ENCODE measurements at places on chromosomes 6 and 20. TPM values are rescaled to one million over a fixed set of nuclear protein-coding genes. Genes with fewer than 3 reads are reported as not detected.

SLC17A4 gene
- not detected for total RNA-seq

HTR1B gene
- 0.79 TPM for total RNA-seq

RARS2 gene
- 65.7 TPM for total RNA-seq

GLP1R gene
- 0.58 TPM for total RNA-seq

OR2W1 gene
- not detected for total RNA-seq

HUS1B gene
- total RNA-seq: 2.2 TPM

KIFC1 gene
- total RNA-seq: 7.5 TPM

CASS4 gene
- 1.9 TPM for total RNA-seq

FAM209B gene
- total RNA-seq: not detected

CCR6 gene
- not detected for total RNA-seq

- DNase-seq: no peak
Measured at GRCh38 chr20:6665621-6666355, 101.7 kb upstream of the BMP2 start.

- no peak for DNase-seq
Measured at GRCh38 chr20:44393608-44394451, 38.3 kb downstream of the HNF4A start.

- DNase-seq: no peak
Measured at GRCh38 chr6:122710908-122711635, 68.4 kb upstream of the FABP7 start.

- DNase-seq: no peak
Measured at GRCh38 chr6:121849477-121849876, 414.0 kb downstream of the GJA1 start.

DNA sequence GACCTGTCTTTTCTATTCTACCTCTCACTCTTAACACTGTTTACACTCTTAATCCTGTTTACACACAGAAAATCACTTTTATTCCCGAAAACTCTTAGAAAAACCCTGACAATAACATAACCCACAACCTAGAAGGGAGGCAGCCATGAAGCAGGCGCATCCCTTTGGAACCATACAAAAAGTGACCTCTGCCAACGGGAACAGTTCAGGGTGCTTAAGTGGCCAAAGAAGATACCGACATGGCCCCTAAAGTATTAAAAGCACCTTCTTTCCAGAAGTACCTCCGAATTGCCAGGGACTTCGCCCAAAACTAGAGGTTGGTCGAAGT, 490 bp downstream of the MMUT start:
- no peak for DNase-seq

- DNase-seq: no peak
Measured at GRCh38 chr20:36663031-36663430, 17.0 kb upstream of the SLA2 start.

GRCh38 chr20:14879020-14879697, 541.7 kb upstream of the FLRT3 start:
- no peak for DNase-seq

DNA sequence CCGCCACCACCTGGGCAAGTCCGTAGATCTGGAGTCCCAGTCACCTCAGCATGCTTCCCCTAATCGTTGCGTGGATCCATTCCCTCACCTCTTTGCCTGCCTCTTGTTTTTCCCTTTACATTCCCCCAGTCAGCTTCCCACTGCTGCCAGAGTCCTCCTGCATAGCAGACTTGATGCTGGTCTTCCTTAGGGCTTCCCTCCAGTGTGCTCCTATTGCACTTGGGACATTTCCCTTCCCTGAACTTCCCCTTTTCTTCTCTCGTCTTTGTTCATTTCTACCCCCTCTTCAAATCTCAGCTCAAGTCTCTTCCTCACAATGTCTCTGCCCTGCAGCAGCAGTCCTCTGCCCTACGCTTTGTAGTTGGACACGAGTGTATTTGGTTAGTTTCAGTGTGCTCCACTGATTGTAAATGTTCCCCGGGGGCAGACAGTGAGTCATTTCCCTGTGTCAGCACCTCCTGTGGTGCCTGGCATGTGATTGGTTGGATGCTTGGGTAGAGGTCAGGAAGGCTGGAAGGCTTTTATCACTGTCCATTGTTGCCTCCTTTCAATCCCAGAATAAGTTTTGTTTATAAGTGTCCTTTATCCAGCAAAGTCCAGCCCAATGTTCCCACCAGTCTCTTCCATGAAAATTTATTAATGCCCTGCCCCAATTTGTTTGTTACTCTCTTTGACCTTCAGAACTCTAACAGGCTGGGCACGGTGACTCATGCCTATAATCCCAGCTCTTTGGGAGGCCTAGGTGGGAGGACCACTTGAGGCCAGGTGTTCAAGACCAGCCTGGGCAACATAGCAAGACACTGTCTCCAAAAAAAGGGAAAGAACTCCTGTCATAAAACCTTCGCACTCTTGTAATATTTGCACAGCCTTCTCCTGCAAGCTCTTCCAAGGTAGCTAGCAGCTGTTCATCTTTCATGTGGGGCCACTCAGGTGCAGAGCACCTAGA, 38.3 kb downstream of the FAM120B start:
- DNase-seq: no peak

- no peak for DNase-seq
Measured at GRCh38 chr6:141830530-141830929, 302.2 kb upstream of the GJE1 start.

GRCh38 chr20:44435630-44436335, 39.9 kb upstream of the TTPAL start:
- DNase-seq: no peak

DNA sequence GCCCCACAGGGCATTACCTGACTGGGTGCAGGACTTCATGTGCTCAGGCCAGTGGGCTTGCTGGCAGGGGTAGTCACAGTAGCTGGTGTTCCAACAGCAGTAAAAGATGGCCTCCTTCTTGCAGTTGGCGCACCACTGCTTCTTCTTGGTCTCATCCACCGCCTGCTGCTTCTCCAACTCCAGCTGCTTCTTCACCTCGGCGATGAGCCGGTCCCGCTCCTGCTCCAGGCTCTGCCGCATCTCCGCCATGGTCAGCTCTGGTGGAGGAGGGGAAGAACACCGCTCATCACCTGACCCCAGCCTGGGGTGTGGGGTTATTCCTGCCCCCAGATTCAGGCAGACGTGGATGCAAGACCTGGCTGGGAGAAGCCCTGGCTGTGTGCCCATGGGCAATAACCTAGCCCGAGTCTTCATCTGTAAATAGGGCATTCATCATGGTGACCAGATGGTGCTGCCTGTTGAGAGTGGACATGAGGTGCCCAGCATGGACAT, 132.2 kb downstream of the ZMYND8 start:
- DNase-seq: no peak

GRCh38 chr20:28562510-28562898, 2695.0 kb upstream of the DEFB115 start:
- no peak for DNase-seq

DNA sequence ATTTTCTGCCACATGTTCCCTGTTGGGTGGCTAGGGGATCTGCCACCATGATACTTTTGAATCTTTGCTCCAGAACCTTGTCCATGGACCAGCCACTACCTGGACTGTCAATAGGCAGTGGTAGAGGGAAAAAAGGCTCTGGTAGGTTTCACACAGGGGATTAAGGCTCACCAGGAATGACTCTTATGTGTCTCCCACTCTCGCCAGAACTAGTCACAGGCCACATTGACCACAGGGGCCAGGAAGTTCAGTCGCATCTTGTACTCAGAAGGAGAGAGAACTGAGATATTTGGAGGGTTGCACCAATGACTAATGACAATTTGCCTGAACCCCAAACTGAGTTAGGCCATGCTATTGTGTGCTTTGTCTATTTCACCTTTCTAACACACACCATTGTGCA, 23.6 kb upstream of the APCDD1L start:
- no peak for DNase-seq

DNA sequence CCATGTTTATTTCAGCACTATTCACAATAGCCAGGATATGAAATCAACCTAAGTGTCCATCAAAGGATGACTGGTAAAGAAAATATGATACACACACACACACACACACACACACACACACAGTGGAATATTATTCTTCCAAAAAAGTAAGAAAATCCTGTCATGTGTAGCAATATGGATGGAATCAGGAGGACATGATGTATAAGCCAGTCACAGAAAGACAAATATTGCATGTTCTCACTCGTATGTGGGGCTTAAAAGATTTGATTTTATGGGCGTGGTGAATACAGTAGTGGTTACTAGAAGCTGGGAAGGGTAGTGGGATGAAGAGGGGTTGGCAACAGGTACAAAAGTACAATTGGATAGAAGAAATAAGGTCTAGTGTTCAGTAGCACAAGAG, 207.0 kb upstream of the PRDM1 start:
- DNase-seq: no peak

- DNase-seq: no peak
Measured at GRCh38 chr6:139109558-139109957, 25.3 kb upstream of the HECA start.

DNA sequence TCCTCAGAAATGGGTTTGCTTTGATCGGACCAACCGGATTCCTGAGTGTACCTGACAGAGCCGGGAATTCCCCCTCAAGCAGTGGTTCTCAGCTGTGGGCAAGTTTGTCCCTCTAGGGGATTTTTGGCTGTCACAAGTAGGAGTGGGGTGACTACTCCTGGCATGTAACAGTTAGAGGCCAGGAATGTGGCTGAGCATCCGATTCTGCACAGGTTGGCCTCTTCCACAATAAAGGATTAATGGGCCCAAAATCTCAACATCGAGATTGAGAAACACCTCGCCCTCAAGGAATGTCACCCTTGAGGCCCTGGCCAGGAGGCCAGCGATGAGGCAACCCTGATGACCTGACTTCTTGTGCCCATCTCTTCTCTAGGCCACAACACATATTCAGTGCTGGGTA, 7.9 kb downstream of the AGPAT4 start:
- DNase-seq: no peak

GRCh38 chr20:30487947-30488926, 769.2 kb upstream of the DEFB115 start:
- DNase-seq: no peak

- no peak for DNase-seq
Measured at GRCh38 chr6:88539295-88539764, 373.2 kb upstream of the CNR1 start.

Data from urinary bladder (tissue), 4 donors.